ENCODE measurements at places on chromosomes 1 and 21. TPM values are rescaled to one million over a fixed set of nuclear protein-coding genes. Genes with fewer than 3 reads are reported as not detected.

GALNT2 gene
- 23.4 TPM for polyA plus RNA-seq

ZNF683 gene
- not detected for polyA plus RNA-seq

TPTE gene
- not detected for polyA plus RNA-seq

SPATA45 gene
- not detected for polyA plus RNA-seq

RIMKLA gene
- polyA plus RNA-seq: not detected

MCOLN3 gene
- polyA plus RNA-seq: not detected

HEYL gene
- polyA plus RNA-seq: 0.13 TPM

HSF2BP gene
- polyA plus RNA-seq: not detected

AIRE gene
- polyA plus RNA-seq: not detected

CFAP45 gene
- not detected for polyA plus RNA-seq

SFPQ gene
- 220 TPM for polyA plus RNA-seq

SYNC gene
- not detected for polyA plus RNA-seq

OR2T33 gene
- polyA plus RNA-seq: not detected

ITLN2 gene
- not detected for polyA plus RNA-seq

KRTAP12-2 gene
- not detected for polyA plus RNA-seq

DNA sequence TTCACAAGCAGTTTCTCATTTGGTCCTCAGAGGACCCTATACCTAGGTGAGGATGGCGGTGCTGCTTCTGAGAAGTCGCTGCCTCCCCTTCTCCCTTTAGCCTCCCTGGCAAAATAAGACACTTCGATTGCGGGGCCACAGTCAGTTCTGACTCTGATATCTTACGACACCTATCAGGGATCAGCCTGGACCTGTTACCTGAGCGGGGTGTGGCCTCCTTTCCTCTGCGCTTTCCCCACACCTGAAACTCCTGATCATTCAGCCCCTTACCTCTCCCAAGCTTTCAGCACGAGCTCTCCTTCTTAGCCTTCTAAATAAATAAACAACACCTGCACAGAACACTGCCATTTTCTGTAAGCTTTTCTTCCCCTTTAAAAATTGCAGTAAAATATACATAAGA lies 24.6 kb upstream of the GPR137B start:
- no peak for DNase-seq
- H3K27me3 ChIP-seq: no peaks in the 10 kb centered on the region
- no peaks in the 10 kb centered on the region for H3K36me3 ChIP-seq
- no peak overlapping the region for H3K4me3 ChIP-seq
- no peaks in the 10 kb centered on the region for H3K4me1 ChIP-seq

GRCh38 chr1:157739229-157739901 lies 37.6 kb downstream of the FCRL2 start:
- H3K36me3 ChIP-seq: no peaks in the 10 kb centered on the region
- H3K4me3 ChIP-seq: no peak overlapping the region
- peaks cover 9% of the 10 kb centered on the region for H3K4me1 ChIP-seq

DNA sequence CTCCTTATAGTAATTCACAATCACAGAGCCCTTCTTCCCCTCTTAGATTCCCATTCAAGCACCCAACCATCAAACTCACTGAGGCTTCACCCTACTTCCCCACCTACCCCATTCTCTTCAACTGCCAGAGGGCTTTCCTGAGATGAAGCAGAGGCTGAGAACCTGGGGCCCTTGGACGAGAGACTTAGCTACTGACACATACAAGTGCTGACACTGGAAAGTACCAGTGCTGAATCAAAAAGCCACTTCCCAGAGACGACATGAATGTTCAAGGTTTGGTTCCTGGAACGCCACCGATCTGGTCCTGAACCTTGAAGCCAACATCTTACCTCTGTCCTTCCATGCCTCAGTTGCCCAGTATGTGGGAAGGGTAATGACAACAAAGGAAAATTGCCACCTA lies 16.6 kb upstream of the RAP1A start:
- H3K4me1 ChIP-seq: peaks cover 6% of the 10 kb centered on the region
- H3K4me3 ChIP-seq: no peak overlapping the region
- DNase-seq: no peak
- no peaks in the 10 kb centered on the region for H3K27me3 ChIP-seq
- H3K36me3 ChIP-seq: no peaks in the 10 kb centered on the region
- no peak overlapping the region for H3K27ac ChIP-seq

- peak overlapping the region; percentile 93 for H3K4me3 ChIP-seq
- H3K36me3 ChIP-seq: no peaks in the 10 kb centered on the region
- peak; percentile 70 for DNase-seq
- peaks cover 67% of the 10 kb centered on the region for H3K4me1 ChIP-seq
These were observed 577 bp upstream of the CEP350 start for GRCh38 chr1:179953974-179954492.

GRCh38 chr21:30257773-30258172 lies 25.0 kb downstream of the KRTAP24-1 start:
- H3K36me3 ChIP-seq: no peaks in the 10 kb centered on the region
- H3K27me3 ChIP-seq: no peaks in the 10 kb centered on the region
- H3K4me3 ChIP-seq: no peak overlapping the region
- DNase-seq: no peak
- H3K4me1 ChIP-seq: no peaks in the 10 kb centered on the region

GRCh38 chr1:207838156-207839082 lies 72.5 kb downstream of the CD34 start:
- peaks cover 18% of the 10 kb centered on the region for H3K4me1 ChIP-seq
- H3K4me3 ChIP-seq: no peak overlapping the region
- no peaks in the 10 kb centered on the region for H3K27me3 ChIP-seq
- peaks cover 3% of the 10 kb centered on the region for H3K36me3 ChIP-seq
- no peak overlapping the region for H3K27ac ChIP-seq
- DNase-seq: no peak

DNA sequence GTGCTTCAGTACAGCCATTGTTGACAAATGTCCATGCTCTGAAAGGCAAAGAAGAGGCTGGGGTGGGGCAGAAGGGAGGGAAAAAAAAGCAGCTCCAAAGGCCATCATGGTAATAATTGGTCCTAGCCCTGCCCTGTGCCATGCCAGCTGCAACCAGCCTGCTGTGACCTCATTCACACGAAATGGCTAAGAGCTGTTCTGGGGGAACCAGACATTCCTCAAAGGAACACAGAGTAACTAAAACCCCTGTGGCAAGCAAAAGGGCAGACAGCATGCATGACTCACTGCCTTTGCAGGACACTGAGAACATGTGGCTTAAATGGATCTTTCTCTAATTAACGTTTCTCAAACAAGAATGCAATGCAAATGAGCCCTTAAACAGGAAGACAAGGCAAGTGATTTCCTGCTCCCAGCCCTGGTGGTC lies 42.3 kb downstream of the STYXL2 start:
- no peak overlapping the region for H3K4me3 ChIP-seq
- no peaks in the 10 kb centered on the region for H3K4me1 ChIP-seq
- no peaks in the 10 kb centered on the region for H3K27me3 ChIP-seq
- DNase-seq: no peak
- no peak overlapping the region for H3K27ac ChIP-seq
- no peaks in the 10 kb centered on the region for H3K36me3 ChIP-seq

DNA sequence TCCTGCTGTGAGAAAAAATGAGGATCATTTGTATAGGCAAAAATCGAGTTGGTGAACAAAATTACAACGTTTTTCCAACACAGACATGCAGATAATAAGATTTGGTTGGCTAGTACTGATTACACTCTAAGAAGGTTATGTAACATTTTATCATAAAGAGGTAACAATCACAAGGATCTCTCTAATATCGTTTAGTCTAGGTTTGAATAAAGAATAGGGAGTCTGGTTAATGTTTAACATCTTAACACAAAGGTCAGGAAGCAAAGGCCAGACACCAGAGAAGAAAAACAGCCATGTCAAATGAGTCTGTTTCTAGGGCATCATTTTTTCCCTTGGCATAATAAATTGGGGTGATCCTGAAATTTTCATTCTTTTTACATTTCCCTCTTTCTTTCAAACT lies 207.4 kb upstream of the CHRM3 start:
- H3K4me1 ChIP-seq: no peaks in the 10 kb centered on the region
- no peak overlapping the region for H3K27ac ChIP-seq
- no peak for DNase-seq
- H3K27me3 ChIP-seq: no peaks in the 10 kb centered on the region

GRCh38 chr1:227763246-227764018 lies 28.2 kb downstream of the SNAP47 start:
- no peak overlapping the region for H3K4me3 ChIP-seq
- H3K27me3 ChIP-seq: no peaks in the 10 kb centered on the region
- no peak overlapping the region for H3K27ac ChIP-seq
- peaks cover 66% of the 10 kb centered on the region for H3K36me3 ChIP-seq
- no peak for DNase-seq

DNA sequence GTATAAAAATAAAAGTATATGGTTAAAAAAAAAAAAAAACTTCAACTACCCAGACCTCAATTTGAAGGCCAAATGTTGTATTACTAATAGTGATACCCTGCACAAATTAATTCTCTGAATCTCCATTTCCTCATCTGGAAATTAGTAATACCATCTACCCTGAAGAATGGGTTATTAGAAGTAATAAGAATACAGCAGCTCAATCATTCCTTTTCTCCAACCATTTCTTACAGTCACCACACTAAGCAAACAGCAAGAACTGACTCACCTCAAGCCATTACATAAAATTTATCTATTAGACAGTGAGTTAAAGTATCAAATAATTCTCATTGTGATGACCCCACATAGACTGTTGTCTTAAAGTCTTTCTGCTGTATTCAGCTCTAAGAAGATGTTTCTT lies 39.6 kb downstream of the RERE start:
- no peak overlapping the region for H3K27ac ChIP-seq

DNA sequence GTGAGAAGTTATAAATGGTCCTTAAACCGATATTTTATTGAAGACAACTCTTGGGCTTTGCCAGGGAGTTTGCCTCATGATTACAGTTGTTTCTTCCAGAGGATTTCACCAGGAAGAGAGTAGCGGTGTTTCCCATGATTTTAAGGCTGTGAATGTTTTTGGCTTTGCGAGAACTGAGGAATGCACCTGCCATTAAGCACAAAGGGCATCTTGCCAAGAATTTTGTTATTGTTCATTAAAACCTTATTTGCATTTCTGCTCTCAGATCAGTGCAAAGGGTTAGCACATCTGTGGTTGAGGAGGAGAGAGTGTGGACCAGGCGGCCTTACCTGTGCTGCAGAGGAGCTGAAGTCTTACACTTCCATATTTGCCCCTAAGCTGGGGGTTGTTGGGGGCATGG lies 13.8 kb downstream of the CNIH3 start:
- DNase-seq: no peak
- H3K4me3 ChIP-seq: no peak overlapping the region
- no peaks in the 10 kb centered on the region for H3K27me3 ChIP-seq

DNA sequence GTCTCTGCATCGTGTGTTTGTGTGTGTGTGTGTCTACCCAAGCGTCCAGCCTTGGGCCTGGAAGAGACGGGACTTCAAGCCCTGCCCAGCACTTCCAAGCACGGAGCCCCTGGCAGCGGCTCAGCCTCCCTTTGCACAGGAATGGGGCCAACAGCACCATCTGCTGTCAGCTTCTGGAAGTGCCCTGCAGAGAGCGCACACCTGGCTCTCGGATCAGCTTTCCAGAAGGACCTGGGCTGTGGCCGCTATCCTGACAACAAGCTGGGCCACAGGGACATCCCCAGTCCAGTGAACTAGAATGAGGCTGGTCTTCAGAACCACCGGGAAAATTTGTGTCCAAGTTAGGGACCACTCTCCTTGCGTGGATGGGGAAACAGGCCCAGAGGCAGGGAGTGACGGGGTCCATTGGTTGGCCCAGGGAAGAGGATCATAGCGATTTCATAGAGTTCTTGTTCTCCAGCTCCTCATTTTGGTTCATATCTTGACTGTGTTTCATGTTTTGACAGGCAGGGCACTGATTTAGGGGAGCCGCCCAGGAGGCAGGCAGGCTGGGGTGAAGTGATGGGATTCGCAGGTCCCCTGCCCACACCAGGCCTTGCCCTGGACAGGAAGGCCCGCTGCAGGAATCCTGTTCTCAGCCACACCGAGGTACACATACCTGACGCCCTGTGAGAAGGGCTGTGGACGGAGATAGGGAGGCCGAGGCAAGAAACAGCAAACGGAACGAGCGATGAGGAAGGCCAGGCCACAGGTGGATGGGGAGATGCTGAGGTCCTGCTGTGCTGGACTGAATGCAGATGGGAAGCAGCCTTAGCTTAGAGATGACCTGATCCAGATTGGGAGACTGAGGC lies 38.4 kb downstream of the TAS1R2 start:
- DNase-seq: peak; percentile 5
- peaks cover 17% of the 10 kb centered on the region for H3K27me3 ChIP-seq
- H3K36me3 ChIP-seq: no peaks in the 10 kb centered on the region
- H3K4me1 ChIP-seq: no peaks in the 10 kb centered on the region

GRCh38 chr1:234276151-234276788 lies 97.0 kb upstream of the COA6 start:
- DNase-seq: no peak
- H3K27me3 ChIP-seq: no peaks in the 10 kb centered on the region
- H3K36me3 ChIP-seq: no peaks in the 10 kb centered on the region
- no peak overlapping the region for H3K4me3 ChIP-seq
- no peaks in the 10 kb centered on the region for H3K4me1 ChIP-seq

GRCh38 chr1:204204944-204205343 lies 8.7 kb upstream of the KISS1 start:
- no peaks in the 10 kb centered on the region for H3K36me3 ChIP-seq
- H3K4me1 ChIP-seq: no peaks in the 10 kb centered on the region
- no peaks in the 10 kb centered on the region for H3K27me3 ChIP-seq
- H3K27ac ChIP-seq: no peak overlapping the region

DNA sequence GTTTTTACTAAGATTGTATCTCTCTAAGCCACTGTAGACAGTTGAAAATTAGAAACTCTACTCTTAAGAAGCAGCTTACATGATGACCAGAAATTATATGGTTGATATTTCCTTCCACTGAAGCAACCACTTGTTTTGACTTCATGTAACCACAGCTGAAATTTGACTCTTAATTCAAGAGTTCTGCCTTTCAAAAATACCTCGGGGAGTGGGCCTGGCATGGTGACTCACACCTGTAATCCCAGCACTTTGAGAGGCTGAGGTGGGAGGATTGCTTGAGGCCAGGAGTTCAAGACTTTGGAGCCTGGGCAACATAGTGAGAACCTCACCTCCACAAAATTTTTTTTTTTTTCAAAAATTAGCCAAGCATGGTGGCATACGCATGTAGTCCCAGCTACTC lies 4.3 kb downstream of the AMPD1 start:
- H3K4me1 ChIP-seq: no peaks in the 10 kb centered on the region
- no peaks in the 10 kb centered on the region for H3K27me3 ChIP-seq
- no peak overlapping the region for H3K27ac ChIP-seq

GRCh38 chr1:167467126-167467710 lies 51.1 kb downstream of the CD247 start:
- H3K27me3 ChIP-seq: no peaks in the 10 kb centered on the region
- no peaks in the 10 kb centered on the region for H3K36me3 ChIP-seq
- no peak overlapping the region for H3K27ac ChIP-seq

GRCh38 chr1:119593805-119594204 lies 54.3 kb downstream of the ZNF697 start:
- H3K27ac ChIP-seq: no peak overlapping the region
- DNase-seq: peak; percentile 71
- H3K4me3 ChIP-seq: no peak overlapping the region
- H3K4me1 ChIP-seq: peaks cover 23% of the 10 kb centered on the region

- H3K4me1 ChIP-seq: peaks cover 17% of the 10 kb centered on the region
- DNase-seq: no peak
- no peak overlapping the region for H3K4me3 ChIP-seq
- H3K27me3 ChIP-seq: no peaks in the 10 kb centered on the region
- peaks cover 11% of the 10 kb centered on the region for H3K36me3 ChIP-seq
These were observed 27.8 kb downstream of the DMAP1 start for GRCh38 chr1:44240802-44241671.

GRCh38 chr1:2258996-2259395 lies 30.9 kb downstream of the SKI start:
- no peak overlapping the region for H3K27ac ChIP-seq
- no peaks in the 10 kb centered on the region for H3K27me3 ChIP-seq
- no peak for DNase-seq
- no peaks in the 10 kb centered on the region for H3K4me1 ChIP-seq
- H3K36me3 ChIP-seq: no peaks in the 10 kb centered on the region

- no peak overlapping the region for H3K27ac ChIP-seq
- H3K36me3 ChIP-seq: no peaks in the 10 kb centered on the region
- H3K4me1 ChIP-seq: no peaks in the 10 kb centered on the region
These were observed 53.4 kb downstream of the DMRTA2 start for GRCh38 chr1:50369830-50370229.
